ENCODE measurements at places on chromosomes 4 and X. TPM values are rescaled to one million over a fixed set of nuclear protein-coding genes. Genes with fewer than 3 reads are reported as not detected.

- no peak for DNase-seq
Measured at GRCh38 chr4:4425696-4426095, 38.8 kb downstream of the NSG1 start.

- DNase-seq = no peak
Measured at GRCh38 chr4:113603911-113604310, 157.6 kb downstream of the CAMK2D start.

The INTS6L gene
- total RNA-seq = 18.8 TPM

The RGS12 gene
- 18.7 TPM for total RNA-seq

DNA sequence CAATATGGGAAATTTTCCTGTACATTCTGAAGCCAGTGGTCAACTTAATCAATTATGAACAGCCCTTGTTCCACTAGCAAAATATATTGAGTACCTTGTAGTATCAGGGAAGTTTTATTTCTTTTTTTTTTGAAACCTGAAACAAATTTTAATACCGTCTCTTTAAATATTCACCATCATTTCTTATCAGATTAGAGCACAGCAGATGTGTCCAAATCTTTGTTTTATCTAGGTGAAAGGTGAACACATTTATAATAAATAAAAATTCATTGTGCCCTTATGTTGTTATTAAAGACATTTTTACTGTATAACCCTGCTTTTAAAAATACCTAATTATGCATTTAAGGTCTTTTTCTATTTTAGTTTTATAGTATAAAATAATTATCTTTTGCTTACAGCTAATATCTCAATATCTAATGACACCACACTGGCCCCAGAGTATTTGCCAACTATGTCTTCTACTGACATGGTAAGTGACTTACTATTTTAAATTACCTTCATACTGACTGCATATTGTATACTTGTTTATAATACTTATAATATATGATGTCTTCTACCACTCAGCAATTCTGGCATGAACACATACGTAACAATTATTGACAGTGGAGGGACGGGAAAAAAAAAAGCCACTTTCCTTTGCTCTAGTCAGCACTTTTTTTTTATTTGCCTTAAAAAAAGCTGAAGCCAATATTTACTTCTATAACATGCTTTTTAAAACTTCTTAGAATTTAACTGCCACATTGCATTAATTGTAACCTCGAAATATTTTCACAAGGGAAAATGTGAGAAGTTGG lies 147.9 kb downstream of the SLC4A4 start:
- DNase-seq = no peak

DNA sequence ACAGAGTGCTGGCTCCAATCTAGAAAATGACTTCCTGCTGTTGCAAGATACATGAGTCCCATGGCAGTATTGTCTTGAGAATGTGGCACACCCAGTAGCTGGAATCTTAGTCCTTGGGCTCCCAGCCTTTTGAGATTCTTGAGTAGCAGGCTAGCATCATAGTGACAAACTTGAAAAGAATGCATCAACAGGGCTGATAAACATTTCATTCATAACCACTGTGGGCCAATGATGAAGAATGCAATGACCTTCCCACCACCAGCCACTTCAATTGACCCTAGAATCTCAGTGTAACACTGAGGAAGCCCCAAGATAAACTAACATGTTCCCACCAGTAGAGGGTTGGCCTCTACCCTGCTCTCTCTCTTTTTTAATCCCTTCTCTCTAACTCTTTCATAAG lies 329.3 kb downstream of the GBA3 start:
- no peak for DNase-seq

GRCh38 chrX:34653811-34654210 lies 3.3 kb downstream of the TMEM47 start:
- DNase-seq = no peak

The NAAA gene
- 7.8 TPM for total RNA-seq

The KLB gene
- total RNA-seq = 0.04 TPM

GRCh38 chr4:45188501-45188900 lies 462.1 kb upstream of the GNPDA2 start:
- DNase-seq = no peak

DNA sequence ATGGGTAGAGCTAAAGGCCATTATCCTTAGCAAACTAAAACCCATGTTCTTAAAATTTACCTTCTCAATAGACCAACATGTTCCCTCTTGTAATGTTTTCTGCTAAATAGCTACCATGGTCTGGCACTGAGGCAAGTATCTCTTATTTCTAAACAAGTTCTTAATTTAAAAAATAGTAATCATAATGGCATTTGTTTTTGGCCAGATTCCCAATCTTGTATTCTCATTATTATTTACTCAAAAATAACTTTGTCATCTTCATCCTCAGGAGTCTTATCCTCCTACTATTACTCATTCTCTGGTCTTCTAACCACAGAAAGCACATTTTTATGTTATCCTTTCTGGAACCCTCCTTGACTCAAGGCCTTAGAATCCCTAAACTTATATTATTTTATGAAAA lies 931.2 kb downstream of the CCSER1 start:
- no peak for DNase-seq

The NXT2 gene
- 30.8 TPM for total RNA-seq

GRCh38 chrX:108439961-108440696 lies 491 bp downstream of the COL4A5 start:
- DNase-seq = peak; percentile 15

The SMIM10 gene
- total RNA-seq = 3.0 TPM

- no peak for DNase-seq
Measured at GRCh38 chr4:171857302-171858012, 44.3 kb downstream of the GALNTL6 start.

- no peak for DNase-seq
Measured at GRCh38 chrX:55007656-55008055, 7.5 kb downstream of the APEX2 start.

DNA sequence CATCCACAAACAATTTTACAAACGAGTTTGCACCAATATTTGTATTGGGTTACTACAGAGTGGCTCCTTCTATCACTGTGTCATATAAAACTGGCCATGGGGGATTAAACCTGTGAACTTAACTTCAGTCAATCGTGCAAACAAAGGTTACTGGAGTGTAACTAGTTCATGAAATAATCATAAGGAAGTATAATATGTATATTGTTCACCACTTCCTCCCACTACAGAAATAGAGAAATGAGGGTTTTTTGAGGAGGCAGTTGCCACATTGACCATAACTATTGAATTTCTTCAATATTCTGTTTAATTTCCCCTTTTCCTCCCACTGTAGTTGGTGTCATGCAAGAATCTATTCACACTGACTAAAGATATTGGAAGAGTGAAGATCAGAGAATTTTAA lies at the start of gene GPR82:
TSS of gene GPR82 (plus strand) at position 356 of the 400 bp plus-strand sequence. CDS start 2,846 bp downstream, outside the sequence.
- DNase-seq = no peak

DNA sequence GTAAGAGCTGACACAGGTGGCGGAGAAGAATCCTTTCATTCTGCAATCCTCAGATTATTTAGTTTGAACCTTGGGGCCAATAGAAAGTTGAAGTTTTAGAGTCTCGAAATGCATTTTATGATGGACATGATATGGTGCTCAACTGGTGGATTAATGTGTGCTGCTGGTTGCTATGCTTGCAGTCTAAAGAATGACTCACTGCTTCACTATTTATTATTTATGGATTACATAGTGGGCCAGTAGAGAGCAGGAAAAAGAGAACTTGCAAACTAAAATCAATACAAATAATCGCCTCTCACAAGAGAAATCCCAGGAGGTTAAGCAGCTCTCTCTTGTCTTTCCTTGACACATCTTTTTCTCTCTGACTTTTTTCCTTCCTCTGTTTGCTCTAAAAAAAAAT lies 2326.8 kb upstream of the AGA start:
- DNase-seq = no peak

The G3BP2 gene
- 189 TPM for total RNA-seq

DNA sequence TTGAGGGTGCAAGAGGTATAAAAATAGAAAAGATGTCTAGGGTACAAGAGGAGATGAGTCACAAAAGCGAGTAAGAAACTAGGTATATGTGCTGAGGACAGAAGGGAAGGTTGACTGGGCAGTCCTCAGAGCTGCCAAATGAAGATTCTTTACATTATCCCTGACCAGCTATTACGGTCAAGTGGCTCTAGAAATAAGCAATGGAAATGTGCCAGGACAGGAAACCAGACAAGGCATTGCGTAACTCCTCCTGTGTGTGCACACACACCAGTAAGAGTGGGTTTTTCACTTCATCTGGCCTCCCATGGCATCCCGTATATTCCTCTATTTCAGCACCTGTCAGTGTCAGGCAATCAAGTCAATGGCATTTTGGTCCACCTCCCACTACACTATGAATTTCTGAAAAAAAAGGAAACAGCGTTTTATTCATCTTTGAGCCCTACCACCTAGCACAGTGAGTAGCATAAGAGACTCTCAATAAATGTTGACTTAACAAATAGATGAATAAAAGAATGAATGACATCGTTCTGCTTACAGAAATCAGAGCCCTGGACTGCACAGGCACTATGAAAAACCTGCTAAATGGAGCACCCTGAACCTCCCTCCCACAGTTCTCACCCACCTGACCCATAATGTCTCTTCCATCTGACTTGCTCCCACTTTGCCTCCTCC lies 62.6 kb upstream of the KLF3 start:
- DNase-seq = no peak

The ZFYVE28 gene
- 5.7 TPM for total RNA-seq

- DNase-seq = peak; percentile 64
Measured at GRCh38 chr4:155208258-155209054, at the start of gene NPY2R. TSS of gene NPY2R (plus strand) at chr4:155208636. CDS start at chr4:155213940, 5,304 bp downstream.

GRCh38 chr4:17494258-17495190 lies 17.4 kb downstream of the QDPR start:
- no peak for DNase-seq

The EDNRA gene
- total RNA-seq = 1.1 TPM

- DNase-seq = no peak
Measured at GRCh38 chr4:74402692-74403456, 37.9 kb downstream of the EREG start.

DNA sequence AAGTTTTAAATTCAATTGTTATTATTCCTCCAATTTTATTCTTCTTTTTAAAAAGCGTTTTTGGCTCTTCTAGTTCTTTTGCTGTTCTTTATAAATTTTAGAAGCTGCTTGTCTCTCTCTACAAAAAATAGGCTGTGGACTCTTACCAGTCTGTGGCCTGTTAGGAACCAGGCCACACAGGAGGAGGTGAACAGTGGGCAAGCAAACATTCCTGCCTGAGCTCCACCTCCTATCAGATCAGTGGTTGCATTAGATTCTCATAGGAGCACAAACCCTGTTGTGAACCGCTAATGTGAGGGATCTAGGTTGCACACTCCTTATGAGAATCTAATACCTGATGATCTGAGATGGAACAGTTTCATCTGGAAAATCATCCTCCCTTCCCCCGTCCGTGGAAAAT lies 23.1 kb downstream of the JADE3 start:
- DNase-seq = no peak

DNA sequence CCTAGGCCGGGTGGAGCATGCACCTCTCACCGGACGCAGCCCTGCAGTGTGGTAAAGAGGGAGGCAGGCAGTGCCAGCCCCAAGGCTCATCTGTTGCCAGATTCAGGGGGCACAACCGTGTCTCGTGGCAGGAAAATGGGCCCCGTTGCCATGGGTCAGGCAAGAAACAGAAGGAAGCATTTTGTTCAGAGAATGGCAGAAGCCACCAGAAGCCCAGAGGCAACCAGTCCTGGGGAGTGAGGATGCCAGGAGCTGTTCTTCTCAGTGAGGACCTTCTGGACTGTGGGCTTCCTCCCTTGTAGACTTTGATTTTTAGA lies 12.5 kb upstream of the UVSSA start:
- no peak for DNase-seq

DNA sequence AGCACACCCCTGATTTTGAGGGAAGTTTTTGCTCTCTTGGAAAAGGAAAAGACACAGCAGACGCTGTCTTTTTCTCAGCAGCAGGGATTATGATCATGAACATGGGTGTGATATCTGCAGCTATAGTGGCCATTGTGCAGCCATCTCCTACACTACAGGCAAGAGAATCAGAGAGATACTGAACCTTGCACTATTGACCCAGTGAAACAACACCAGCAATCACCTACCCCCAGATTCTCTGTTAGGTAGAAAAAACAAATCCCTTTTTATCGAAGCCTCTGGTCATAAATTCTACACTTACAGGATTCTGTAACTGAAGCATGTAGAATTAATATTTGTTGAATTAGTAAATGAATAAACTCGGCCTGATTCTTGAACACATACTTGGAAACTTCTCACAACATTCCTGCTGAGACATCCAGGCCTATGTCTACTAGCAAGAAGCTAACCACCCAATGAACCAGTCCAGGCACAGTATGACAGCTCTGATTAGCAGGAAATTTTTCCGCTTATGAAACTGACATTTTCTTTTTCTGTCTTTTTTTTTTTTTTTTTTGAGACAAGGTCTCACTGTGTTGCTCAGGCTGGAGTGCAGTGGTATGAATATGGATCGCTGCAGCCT lies 5.0 kb upstream of the AFAP1 start:
- DNase-seq = no peak

DNA sequence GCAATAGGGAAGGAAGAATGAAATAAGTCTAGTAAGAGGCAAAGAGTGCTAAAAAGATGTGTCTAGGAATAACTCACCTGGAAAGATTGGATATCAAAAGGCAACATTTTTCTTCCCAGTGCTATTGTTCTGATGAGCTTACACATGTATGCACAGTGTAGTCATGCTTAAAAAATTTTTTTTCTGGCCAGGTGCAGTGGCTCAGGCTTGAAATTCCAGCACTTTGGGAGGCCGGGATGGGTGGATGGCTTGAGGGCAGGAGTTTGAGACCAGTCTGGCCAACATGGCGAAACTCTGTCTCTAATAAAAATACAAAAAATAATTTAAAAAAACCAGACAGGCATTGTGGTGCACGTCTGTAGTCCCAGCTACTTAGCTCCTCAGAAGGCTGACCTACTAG lies 795.8 kb upstream of the IGFBP7 start:
- no peak for DNase-seq

DNA sequence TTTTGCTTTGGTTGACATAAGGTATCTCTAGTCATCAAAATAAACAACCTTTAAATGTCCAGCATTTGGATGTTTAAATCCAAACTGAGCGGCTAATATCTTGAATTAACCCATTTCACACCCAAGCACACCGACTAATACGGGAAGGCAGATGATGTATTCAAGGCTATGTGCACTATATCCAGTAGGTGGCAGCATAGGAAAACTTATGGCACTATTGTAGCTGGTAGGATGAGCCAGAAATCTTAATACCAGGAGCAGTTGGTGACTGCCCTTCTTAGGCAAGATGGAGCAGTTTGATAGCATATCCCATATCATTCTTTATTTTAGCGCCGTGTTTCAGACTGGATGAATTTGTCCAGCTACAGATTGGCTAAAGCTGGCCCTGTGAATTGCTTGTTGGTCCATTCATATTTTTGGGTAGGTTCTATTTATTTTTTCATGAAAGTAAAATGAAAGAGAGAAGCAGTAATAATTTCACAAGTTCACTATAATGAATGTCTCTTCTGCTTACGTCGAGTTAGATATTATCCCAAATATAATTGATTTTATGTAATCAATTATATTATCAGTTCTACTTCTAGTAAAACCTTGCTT lies 24.4 kb downstream of the UCHL1 start:
- peak; percentile 82 for DNase-seq

GRCh38 chr4:184805462-184806228 lies 20.1 kb downstream of the ACSL1 start:
- peak; percentile 49 for DNase-seq

All from H7 (cell line).